ENCODE measurements at places on chromosomes 4 and X.

- peak; percentile 32 for DNase-seq
These were observed at the start of gene NBDY for GRCh38 chrX:56729152-56729850. TSS of gene NBDY (plus strand) at chrX:56729243. CDS start at chrX:56729354, 111 bp downstream.

DNA sequence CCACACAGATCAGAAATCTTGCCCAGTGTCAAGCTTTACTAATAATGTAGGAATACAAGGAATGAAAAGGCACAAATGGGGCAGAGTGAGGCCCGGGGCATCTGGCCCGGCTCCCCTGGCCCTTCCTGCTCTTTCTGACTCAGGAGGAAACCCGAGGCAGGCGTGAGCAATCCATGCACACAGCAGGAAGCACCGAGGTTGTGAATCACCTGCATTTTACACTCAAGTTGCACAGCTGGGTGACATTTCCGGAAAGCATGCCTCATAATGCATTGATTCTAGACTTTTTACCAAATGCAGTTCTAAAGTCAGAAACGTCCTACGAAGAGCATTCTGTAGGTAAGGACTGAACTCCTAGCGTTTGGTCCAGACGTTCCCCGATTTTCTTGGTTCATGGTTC lies 38.9 kb downstream of the PRIMPOL start:
- DNase-seq = peak; percentile 16

DNA sequence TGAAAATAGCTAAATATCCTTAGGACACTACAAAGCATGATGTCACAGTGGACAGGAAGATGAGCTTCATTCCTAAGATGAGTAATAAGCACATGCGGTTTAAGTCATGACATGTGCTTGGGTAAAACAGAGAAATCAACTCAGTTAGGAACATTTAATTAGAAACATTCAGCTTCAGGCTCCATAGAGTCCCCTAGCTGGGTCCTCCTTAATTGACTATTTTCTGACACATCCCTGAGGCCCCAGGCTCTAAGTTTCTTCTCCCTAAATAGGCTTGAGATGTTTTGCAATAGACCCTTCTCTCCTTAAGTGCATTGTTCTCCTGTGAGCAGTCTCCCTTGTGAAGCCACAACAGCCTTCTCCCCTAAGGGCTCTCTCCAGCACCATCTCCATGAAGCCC lies 70.4 kb upstream of the ANXA3 start:
- no peak for DNase-seq

GRCh38 chr4:2794486-2795299 lies 1.8 kb downstream of the SH3BP2 start:
- DNase-seq = no peak

DNA sequence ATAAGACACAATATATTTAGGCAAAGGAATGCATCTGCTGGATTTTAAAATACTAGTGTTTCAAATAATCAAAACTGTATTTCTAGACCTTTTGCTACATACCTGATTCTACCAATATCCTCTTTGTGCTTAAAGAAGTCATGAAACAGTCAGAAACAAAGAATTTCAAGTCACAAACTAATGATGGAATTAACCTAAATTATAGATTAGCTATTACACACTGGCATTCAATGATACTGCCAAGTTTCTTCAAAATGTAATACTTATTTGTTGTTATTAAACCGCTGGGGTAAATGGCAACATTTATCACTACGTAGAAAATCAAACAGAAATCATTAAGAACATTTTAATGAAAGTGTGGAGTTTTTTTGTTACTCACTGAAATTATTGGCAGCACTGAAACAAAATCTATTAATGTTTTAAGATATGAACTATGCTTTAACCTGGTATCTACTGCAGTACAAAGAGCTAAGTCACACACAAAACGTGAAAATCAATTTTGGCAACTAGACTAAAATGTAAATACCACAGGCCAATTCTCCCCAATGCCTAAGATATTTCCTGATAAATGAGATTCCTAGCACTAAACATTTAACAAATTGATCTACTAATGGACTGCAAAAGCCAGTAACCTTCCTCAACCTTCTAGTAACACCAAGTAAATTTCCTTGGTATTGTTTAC lies 19.4 kb downstream of the PDGFC start:
- DNase-seq = no peak

DNA sequence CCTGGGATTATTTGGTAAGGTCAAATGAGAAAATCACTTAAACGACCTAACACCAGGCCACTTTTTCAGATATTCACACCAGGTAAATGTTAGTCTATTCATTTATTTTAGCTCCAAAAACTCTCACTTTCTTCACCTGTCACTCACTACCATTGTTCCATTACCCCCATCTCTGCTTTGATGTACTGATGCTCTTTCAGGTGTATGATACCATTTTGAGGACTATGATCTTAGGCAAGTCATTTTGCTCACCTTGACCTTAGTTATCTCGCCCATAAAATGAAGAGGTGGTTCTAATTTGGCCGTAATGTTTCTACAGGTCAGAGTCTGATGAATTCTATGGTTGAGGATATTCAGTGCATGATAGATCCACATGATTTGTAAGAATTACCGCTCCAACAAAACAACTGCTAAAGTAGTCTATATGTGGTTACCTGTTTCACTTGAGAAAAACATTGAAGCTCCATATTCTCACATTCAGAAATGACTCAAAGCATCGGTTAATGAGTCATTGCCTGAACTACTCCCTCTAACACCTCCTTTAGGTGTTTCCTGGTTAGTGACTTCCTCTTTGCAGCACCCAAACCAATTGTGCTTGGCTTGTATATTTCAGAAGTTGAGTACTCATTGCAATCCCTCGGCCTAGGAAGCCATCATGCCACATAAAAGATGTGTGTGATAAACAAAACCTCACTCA lies 4.5 kb downstream of the DTHD1 start:
- peak; percentile 36 for DNase-seq

DNA sequence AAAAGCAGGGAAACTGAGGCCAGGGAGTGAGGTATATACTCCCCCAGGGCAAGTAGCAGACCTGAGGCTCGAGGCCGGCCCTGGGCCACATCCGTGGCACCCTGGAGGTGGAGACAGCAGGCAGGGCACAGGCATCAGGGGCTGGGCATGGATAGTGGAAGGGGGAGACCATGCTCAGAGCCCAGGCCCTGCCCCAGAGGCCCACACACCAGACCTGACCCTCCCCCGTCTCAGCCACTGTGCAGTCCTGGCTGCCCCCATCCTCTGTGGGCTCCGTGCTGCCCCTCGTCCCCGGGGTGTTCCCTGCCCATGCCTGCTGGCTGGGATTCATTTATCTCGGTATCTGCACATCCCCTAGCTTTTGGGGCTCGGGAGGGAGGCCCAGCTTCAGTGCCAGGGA lies 103.1 kb upstream of the NKX1-1 start:
- DNase-seq = no peak

GRCh38 chr4:135917011-135917410 lies 1615.3 kb downstream of the PCDH18 start:
- no peak for DNase-seq

GRCh38 chrX:132648895-132649294 lies 160.1 kb upstream of the MBNL3 start:
- no peak for DNase-seq

GRCh38 chr4:152118819-152119553 lies 358.2 kb upstream of the GATB start:
- no peak for DNase-seq

- no peak for DNase-seq
These were observed 213 bp downstream of the NFKB1 start for GRCh38 chr4:102501447-102501696.

DNA sequence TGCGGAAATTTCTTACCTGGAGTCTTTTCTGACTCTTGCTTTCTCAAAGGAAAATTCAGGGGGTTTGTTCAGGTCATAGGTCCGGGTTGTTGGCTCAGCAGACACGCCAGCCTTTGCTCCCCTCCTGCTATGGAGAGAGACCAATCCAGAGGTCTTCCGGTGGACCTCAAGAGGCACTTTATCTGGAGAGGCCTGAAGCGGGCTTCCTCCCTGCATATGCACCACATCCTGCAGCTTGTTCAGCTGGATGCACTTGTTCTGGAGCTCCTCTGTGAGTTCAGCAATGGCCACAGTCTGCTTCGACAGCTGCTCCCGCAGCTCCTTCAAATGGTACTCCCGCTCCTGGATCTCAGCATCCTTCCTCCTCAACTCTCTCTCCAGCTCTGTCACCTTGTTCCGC lies 10.5 kb downstream of the PRKG2 start:
- DNase-seq = no peak

- DNase-seq = no peak
These were observed 41.8 kb downstream of the RBBP7 start for GRCh38 chrX:16828124-16828908.

DNA sequence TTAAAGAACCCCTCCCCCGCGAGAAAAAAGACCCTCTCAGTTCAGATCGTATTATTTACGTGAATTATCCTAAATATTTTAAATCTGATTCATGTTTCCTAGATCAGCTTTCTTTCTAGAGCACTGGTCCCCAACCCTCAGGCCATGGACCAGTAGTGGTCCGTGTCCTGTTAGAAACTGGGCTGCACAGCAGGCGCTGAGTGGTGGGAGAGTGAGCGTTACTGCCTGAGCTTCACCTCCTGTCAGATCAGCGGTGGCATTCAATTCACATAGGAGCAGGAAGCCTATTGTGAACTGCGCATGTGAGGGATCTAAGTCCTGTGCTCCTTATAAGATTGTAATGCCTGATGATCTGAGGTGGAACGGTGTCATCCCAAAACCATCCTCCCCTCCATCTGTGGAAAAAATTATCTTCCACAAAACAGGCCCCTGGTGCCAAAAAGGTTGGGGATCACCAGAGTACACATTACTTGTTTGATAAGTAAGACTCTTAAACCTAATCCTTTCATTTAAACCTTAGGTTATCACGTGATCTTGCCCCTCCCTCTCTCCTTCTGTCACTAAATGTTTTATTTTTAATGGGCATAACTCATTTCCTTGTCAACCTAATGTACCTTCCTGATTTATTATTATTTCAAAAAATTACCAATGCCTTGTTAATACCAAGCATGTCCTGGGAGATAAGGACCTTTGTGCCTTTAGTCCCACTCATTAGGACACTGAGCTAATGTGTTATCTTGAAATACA lies 442.9 kb downstream of the TLL1 start:
- DNase-seq = no peak

DNA sequence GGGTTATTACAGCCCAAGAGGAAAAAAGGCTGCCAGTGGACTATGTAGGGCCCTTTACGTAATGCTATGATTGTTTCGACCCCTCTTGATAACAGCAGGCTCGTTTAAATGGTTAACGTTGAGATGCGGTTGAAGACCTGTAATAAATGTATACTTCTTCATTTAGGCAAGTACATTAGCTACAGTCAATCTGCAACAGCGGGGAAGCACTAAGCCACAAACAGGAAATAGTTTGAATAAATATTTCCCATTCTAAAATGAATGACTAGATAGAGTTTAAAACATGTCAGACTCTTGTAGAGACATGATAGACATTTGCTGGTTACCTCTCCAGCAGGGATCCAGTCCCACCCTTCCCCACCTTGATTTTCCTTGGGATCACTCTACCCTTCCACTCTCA lies 38.1 kb upstream of the STIM2 start:
- no peak for DNase-seq

DNA sequence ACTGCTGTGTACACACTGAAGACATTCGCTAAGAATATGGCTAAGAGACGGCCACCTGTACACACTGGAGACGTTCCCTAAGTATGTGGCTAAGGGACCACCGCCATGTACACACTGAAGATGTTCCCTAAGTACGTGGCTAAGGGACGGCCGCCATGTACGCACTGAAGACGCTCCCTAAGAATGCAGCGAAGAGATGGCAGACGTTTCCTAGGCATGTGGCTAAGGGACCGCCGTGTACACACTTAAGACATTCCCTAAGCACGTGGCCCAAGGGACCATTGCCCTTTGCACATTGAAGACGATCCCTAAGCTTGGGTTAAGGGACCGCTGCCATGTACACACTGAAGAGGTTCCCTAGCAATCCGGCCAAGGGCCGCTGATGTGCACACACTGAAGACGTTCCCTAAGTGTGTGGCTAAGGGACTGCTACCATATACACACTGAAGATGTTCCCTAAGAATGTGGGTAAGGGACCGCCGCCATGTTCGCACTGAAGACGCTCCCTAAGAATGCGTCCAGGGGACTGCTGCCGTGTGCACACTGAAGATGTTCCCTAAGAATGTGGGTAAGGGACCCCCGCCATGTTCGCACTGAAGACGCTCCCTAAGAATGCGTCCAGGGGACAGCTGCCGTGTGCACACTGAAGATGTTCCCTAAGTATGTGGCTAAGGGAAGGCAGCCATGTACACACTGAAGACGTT lies 36.7 kb downstream of the DHRSX start:
- DNase-seq = no peak

- DNase-seq = no peak
These were observed 387.9 kb upstream of the RPS6KA3 start for GRCh38 chrX:20654596-20655106.

DNA sequence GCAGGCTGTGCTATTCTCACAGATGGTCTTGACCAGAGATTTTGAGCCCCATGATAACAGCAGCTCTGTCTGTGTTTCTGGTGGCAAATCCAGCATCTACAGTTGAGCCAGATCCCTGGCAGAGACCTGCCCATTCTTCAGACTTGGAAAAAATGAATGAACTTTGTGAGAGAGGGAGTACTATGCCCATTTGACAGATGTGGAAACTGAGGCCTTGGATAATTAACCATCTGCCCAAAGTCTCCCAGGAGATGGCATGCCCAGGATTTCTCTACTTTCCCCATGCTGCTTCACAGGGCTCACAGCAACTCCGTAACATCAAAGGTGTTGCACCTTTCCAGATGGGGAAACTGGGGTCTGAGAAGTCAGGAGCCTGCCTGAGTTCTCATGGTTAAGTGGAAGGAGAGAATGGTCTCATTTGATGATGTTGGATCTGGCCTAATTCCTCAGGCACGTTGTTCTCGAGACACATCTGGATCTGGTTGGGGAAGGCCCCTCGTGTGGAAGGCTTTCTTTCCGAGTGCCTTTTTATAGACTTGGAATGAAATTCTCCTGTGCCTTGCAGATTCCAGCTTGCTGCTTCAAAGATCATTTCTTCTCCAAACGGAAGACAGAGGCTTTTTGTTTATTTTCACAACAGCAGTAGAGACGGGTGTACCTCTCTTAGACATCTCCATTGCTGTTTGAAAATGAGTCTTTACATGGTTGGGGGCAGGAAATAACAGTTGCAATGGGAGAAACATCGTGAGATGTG lies 73.3 kb upstream of the STX18 start:
- no peak for DNase-seq

DNA sequence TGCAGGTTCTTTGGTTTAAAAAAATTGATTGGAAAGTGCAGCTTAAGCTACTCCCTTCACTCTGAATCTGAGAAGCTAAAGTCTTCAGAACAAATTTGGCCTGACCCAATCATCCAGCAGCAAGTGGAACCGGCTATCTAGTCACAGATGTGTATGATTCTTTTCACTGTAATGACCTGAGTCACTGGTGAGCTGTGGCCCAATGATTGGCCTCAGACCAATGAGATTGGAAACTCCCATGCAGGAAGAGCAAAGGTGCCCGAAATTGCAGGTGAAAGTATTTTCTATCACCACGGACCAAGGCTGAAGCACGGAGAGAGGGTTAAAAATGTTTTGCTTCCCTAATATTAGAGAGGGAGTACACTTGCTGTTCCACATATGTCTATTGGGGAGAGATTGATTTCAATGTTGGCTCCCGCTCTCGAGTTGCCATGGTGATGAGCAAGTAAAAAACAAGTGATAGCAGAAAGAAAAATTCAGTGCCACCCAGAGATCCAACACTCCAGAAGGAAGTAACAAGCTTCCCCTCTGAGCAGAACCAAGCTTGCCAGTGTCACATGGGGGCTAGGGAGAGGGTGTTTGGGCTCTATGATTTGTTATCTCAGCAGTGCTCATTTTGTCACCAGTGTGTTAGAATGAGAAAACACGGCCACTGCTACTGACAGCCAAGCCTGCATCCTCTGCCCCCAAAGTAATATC lies 11.2 kb downstream of the RIPPLY1 start:
- DNase-seq = no peak

GRCh38 chr4:37995981-37996775 lies 36.0 kb downstream of the PTTG2 start:
- no peak for DNase-seq
